ENCODE measurements at places on chromosomes 3 and 15.

- no peak for DNase-seq
These were observed 613.1 kb downstream of the SI start for GRCh38 chr3:164465172-164465571.

DNA sequence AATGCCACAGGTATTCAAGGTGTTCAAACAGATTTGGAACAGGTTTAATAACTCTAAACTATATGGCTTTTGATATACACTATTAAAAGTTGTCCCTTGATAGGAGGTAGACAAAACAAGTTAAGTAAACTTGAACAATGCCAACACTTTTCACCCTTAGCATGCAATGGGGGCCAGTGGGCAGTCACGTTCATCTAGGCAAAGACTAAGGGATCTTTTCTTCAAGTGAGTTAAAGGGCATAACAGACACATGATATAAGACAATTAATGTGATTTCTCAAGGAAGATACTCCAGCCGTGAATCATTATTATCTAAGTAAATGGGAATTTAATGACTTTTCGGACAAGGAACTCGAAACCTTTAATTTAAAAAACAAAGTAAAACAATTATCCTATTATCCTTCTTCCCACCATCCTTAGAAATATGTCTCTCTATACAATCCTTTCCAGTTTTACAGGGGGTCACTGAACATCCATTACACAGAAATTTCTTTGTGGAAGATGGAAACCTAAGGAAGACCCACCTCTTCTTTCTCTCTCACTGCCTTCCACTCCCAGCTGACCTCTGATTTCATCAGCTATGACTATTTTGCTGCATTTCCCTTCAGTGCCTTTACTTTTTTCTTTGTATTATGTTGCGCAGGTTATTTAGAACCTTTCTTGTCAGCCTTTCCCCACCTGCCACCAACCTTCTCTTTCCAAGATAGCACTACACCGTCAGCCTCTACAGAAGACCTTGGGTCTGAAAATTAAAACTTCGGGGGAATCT, 1.5 kb downstream of the CLDN1 start:
- DNase-seq: no peak

DNA sequence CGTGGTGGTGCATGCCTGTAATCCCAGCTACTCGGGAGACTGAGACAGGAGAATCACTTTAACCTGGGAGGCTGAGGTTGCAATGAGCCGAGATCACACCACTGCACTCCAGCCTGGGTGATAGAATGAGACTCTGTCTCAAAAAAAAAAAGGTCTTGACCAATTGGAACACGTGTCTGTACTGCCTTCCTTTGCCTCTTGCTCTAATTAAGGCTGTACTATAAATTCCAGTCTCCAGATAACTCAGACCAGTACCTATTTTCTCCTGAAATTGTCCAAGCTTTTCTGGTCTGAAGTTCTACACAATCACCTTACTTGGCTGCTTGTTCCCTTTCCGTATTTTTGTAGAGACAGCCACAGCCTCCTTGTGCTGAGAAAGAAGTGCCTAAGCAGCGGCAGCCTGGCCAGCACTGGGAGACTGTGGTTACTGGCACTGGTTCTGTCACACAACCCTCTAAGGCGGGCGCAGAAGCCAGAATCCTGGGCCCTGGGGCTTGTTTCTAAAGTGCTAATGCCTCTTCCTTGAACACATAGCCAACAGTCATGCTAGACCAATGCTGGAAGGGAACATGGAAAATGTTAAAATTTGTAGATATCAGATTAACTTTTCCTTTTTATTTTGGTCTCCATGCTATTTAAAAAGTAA, 6.2 kb upstream of the CEP70 start:
- no peak for DNase-seq

GRCh38 chr3:17894434-17895060, 152.1 kb upstream of the TBC1D5 start:
- DNase-seq: peak; percentile 4

- no peak for DNase-seq
These were observed 301.3 kb upstream of the TPRG1 start for GRCh38 chr3:188870431-188870830.

DNA sequence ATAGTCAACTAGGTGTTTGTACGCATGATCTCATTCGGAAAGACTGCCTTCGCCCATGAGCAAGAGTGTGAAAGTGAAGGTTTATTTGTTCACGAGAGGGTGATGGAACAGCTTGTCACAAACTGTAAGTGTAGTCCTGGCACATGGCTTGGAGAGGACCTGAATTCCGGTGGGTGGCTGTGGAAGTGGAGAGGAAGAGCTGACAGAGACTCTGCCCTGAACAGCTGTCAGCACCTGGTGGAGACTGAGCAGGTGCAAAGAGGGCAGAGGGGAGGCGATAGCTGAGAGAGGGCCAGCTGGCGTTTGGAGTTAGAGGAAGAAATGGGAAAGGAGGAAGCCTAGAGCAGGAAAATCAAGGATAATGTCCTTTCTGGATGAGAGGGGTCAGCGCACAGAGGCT, 155.7 kb downstream of the EEFSEC start:
- DNase-seq: no peak

GRCh38 chr3:120567370-120568201, 28.6 kb upstream of the NDUFB4 start:
- DNase-seq: no peak

GRCh38 chr3:180402471-180403073, 199.4 kb upstream of the TTC14 start:
- no peak for DNase-seq

DNA sequence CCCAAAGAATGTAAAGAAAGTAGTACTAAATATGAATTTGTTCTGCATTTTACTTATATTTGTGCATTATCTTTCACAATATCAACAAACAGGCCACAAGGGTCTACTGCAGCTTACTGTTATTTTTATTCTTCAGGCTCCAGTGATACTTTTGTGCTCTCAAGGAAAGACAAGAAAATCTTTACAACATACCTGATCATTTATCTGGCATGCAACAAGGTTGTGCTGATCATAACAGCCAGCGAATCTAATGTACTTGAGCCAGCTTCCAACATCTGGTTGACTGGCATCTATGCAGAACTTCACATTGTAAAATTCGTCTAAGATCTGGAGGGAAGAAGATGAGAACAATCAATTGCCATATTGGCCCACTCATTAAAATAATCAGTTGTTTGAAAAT, 520.0 kb downstream of the MECOM start:
- DNase-seq: no peak

- no peak for DNase-seq
These were observed 202.5 kb upstream of the TLE3 start for GRCh38 chr15:70299931-70300869.

GRCh38 chr15:61857169-61857829, 202.9 kb downstream of the VPS13C start:
- DNase-seq: no peak

GRCh38 chr3:73148206-73148605, 86.7 kb downstream of the EBLN2 start:
- no peak for DNase-seq

GRCh38 chr3:184236033-184236410, 6.6 kb downstream of the VWA5B2 start:
- no peak for DNase-seq

GRCh38 chr15:83061680-83062079, 5.4 kb downstream of the BTBD1 start:
- DNase-seq: no peak

- DNase-seq: no peak
These were observed 3.9 kb upstream of the DNAJA4 start for GRCh38 chr15:78260489-78260888.

DNA sequence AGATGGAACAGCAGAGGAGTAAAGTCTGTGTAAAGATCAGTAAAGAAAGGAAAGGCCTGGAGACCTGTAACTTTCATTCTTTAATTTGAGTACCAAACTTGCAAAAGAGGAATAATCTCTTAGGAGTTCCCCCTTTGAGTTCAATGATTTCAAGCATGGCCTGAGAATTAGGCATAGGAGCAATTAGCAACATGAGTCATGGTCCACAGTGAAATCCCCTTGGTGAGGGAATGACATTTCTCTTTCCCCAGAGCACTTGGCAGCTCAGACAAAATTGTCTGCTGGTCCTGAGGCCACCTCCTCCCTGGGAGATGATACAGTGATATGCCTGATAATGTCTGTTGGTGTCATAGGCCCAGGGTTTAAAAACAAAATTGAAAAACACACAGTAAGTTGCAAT, 81.4 kb upstream of the CRBN start:
- DNase-seq: no peak

DNA sequence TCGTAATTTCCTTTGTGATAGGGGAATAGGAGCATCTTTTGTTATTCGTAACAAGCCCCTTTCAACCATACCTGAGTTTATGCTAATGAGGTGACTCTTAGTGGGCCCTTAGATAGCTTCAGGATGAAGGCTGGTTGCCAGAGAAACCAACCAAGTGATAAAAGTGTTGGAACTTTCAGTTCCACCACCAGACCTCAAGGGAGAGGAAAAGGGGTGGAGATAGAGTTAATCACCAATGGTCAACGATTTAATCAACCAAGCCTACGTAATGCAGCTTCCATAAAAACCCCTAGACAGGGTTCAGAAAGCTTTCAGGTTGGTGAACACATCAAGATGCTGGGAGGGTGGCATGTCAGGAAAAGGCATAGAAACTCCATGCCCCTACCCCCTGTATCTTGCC, 33.0 kb downstream of the HERC1 start:
- DNase-seq: no peak

DNA sequence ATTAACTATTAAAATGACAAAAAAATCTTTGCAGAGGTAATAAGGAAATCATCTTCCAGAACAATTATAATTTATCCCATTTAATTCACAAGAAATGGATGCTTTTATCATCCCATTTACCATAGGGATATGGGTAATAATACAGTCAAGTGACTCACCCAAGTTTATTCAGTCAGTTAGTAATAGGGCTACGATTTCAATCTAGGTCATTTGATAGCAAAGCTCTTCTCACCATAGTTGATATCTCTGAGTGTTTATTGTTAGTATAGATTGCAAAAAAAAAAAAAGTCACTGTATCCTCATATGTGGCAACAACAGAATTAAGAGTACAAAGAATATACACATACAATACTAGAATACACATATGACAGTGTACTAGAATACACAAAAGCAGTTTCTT, 797.1 kb downstream of the ROBO1 start:
- no peak for DNase-seq

GRCh38 chr15:80779658-80780415, 667 bp downstream of the CEMIP start:
- no peak for DNase-seq

DNA sequence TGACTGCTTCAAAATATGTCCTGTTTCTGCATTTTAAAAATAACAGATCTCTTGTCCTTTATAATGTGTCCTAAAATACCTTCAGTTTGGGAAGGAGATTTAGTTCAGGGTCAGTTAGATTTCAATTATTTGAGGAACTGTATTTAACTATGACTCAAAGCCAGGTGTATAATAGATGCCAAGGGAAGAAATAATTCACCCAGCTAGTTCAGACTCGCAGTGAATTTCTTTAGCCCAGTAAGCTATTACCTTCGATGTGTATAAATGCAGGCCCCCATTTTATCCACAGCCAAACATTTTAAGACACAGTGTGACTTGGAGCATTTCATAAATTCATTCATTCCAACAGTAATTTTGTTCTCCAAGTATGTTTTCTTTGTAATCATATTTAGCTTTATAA, 458.0 kb downstream of the ZNF385D start:
- no peak for DNase-seq

DNA sequence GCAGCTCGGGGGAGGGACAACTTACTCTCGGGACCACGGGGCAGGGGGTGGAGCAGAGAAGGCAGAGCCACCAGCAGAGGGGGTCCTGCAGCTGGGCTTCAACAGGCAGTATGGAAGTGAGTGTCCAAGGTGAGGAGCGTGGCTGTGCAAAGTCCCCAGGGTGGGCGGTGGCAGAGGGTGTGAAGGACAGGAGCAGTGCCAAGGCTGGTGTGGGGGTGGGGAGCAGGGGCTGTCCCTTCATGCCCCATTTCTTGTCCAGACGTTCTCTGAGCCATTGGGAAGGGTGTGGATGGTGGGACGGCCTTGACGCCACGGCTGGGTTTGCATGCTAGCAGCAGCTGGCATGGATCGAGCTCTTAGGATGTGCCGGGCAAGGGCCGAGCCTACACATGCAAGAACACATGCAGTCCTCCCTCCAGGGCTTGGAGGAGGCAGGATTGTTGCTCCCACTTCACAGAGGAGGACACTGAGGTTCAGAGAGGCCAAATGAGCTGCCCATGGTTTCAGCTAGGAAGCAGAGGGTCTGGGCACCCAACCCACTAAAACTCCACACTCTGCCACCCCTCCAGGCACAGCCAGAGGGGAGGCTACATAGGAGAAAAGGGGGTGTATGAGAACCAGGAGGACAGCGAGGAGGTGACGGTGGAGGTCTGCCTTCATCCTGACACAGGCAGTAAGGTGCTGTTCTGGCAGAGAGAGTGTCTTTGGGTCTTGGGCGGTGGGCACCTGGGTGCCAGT, 93.6 kb downstream of the TBC1D2B start:
- no peak for DNase-seq

DNA sequence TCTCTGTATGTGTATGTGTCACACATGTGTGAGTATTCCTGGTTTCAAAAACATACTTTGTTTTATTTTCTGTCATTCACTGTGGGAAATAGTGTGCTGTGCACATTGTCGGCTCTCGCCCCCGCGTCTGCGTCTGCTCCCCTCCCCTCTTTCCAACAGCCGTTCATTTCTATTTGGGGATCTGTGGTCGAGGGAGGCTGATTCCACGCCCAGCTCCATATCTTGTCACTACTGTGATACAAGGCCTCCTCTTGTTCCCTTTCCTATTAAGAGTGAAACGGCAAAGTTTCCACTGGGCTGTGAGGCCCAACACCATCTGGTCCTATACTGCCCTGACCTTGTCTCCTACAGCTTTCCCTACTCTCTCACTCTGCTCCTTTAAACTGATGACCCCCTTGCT, 172.5 kb upstream of the LRIG1 start:
- DNase-seq: no peak

- no peak for DNase-seq
These were observed 35.4 kb upstream of the RAB6B start for GRCh38 chr3:133931084-133931483.

DNA sequence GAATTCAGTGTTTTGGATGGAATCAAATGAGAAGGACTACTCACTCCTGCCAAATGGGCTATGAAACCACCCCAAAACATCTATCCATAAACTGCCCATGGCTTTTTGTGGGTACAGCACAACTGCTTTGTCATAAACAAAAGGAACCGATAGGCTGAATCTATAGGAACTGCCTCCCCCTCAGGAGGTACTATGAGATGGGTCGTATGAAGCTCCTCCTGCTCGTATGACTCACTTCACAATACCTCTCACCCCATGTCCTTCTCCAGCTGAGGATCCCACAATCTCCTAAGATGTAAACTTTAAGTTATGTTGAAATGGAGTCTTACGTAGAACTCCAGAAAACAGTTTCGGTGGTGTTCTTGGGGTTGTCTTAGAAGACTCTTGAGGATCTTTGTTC, 129.9 kb upstream of the SAMMSON start:
- peak; percentile 92 for DNase-seq

GRCh38 chr15:65184305-65184867, 756 bp downstream of the CLPX start:
- no peak for DNase-seq

GRCh38 chr3:158672215-158673176, at the start of gene LXN:
Gene LXN, minus strand, starts transcription at chr3:158672648. Its CDS starts 170 bp downstream, at chr3:158672478.
- DNase-seq: peak; percentile 60

DNA sequence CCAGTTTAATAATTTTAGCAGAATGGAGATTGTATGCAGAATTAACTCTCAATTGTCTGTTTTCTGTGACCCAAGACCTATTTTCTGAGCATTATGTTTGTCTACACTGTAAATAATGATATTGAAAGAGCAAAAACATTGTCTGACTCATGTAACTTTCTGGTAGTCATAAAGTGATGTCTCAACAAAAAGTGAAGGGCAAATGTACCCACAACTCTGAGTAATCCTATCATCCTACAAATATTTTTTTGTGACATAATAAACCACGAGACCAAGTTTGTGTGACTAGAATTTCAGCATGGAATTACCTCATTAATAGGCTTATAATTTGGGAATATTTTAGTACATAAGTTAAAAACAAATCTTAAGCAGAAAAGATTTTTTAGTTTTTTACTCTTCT, 15.4 kb upstream of the ABHD10 start:
- no peak for DNase-seq
